ENCODE measurements at places on chromosomes 12 and 14.

GRCh38 chr12:88144546-88145468, 2.7 kb downstream of the TMTC3 start:
- no peak for DNase-seq

DNA sequence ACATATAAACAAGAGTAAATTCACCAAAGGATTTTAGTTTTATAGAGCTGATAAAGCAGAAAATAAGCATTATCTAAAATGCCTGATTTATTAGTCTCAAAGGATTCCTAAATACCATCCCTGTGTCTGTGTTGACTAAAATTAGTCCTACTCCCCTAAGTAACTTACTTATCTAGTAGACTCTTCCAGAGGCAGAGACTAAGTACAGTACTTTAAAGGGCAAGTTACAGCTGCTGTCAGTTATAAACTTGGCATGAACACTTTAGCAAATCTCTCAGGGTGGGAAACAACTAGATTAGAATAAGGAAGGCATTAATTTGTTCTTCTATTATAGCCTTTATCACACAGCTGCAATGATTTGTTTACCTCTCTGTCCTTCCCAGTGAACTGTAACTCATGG, 46.0 kb downstream of the ATP2B1 start:
- DNase-seq, result no peak

DNA sequence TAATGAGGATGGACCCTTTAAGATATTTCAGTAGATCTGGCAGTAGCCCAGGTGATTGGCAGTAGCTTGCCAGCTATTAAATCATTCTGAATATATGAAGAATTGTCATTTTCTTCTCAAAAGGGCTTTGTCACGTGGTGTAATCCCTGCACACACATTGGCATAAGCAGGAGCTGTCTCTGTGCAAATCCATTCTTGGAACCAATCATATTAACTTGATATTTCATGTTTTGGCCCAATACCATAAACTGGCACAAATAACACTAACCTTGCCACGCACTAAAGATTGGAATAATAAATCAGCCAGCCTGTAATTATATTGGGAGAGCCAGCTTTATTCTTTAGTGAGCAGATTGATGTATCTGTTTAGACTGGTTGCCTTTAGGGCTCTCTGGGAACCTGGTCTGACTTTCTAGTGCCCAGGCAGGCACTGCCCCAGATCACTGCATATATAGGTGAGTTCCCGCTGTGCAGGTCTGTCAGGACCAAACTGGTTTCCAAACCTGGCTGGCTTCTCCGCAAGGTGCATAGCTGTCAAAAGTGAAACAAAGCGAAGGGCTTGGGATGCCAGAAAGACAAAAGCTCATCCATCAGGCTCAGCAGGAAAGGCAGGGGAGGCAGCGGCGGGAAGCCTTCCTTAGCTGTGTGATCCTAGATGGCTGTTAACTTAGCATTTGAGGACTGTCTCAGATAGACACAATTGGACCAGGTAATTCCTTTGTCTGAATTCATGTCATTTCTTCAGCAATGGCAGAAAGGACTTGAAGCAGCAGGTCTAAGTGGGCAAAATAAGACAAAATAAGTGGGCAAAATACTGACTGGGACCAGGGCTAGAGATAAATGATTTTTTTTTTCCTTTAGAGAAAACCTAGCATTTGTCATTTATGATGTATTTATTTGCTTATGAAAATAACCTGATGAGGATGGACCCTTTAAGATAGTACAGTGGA, 128.8 kb upstream of the DYRK2 start:
- DNase-seq, result no peak

- DNase-seq, result no peak
Observed at GRCh38 chr12:27814851-27815591, 35.0 kb upstream of the MANSC4 start.

- no peak for DNase-seq
Observed at GRCh38 chr12:2311020-2311778, 258.4 kb downstream of the CACNA1C start.

- DNase-seq, result no peak
Observed at GRCh38 chr12:30243426-30243825, 452.2 kb downstream of the IPO8 start.
